NCI-H1048 (cell line): ENCODE measurements at places on chromosomes 11 and 22.

GRCh38 chr11:8283465-8284230 is 20.0 kb upstream of the LMO1 start:
- no peak for DNase-seq

GRCh38 chr11:125662689-125663088 is 18.0 kb downstream of the ACRV1 start:
- no peak for DNase-seq

DNA sequence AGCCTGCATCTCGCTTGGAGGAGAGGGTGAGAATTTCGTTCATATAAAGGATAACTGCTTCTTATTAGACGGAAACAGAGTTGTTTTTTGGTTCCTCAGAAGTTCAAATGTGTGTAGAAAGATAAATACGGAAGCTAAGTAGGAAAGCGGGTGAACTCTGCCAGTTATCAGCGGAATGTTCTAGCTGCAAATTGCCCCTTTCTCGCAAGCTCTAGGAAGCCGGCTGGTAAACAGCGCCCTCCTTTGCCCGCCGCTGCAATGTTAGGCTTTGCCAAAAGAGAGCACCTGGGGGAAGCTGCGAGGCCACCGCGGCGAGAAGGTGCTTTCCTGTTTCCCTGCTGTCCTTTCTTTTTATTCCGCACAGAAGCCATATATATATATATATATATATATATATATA is 67.0 kb downstream of the IGLL5 start:
- DNase-seq, result no peak

DNA sequence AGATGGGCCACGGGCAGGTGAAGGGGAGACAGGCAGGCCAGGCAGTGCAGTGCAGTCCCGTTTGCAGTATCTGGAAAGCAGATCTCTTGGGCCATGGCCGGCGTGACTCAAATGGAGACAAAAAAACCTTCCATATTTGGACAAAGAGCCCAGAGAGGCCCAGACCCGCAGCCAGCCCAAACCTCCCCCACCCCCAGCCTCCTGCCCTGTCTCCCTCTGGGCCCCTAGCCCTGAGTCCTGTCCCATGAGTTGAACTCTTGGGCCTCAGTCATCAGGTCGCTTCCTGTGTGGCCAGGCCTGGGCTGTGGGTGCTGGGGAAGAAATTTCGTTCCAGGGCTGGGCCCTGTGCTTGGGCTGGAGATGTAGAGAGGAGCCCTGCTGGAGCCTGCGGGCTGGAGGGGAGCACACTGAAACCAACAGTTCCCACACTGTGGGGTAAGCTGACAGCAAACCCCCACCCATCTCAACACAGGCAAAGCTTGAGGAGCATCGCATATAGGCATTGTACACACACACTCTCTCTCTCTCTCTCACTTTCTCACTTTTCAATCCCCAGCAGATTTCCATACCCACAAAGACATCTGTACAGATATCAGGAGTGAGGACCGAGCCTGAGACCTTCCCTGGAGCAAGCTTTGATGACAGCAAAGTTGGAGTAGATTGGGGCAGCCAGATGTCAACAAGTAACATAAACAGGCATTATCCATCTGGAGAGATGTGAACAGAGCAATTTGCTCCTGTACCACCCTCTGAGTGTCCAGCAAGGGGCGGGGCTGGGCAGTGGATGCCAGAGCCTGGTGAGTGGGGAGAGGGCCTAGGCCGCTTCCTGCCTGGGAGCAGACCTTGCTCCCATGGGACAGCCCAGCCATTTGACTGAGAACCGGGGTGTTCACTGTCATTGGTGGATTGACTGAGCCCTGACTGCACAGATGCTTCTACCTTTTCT is 17.2 kb downstream of the ARHGEF17 start:
- DNase-seq, result no peak

DNA sequence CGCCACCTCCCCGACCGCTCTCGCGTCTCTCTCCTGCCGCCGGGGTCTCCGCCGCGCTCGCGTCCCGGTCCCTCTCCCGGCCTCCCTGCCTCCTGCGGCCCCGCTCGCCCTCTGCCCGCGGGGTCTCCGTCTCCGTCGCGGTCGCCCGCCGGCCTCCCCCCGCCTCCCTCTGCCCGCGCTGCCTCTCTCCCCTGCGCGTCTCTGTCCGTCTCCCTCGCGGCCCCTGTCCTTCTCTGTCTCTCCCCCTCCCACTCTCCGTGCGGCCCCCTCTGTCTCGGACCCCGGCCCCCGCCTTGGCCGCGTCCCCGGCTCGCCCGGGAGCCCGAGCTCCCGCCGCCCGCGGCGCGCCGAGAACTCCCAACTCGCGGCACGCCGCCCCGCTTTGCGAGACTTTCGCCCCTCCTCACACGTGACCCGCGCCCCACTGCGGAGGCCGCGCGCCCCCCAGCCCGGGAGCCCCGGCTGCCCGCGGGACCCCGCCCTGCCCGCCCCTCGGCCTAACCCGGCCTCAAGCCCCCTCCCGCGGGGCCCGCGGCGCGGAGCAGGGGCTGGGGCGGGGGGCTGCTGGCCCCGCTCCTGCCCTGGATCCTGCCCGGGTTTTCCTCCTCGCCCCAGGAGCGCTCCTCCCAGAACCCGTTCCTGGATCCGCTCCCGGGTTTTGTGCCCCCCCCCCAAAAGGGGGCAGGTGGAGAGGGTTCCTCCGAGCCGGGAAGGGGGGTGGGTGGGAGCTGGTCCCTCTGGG is 702 bp upstream of the KCNJ4 start:
- DNase-seq, result no peak

DNA sequence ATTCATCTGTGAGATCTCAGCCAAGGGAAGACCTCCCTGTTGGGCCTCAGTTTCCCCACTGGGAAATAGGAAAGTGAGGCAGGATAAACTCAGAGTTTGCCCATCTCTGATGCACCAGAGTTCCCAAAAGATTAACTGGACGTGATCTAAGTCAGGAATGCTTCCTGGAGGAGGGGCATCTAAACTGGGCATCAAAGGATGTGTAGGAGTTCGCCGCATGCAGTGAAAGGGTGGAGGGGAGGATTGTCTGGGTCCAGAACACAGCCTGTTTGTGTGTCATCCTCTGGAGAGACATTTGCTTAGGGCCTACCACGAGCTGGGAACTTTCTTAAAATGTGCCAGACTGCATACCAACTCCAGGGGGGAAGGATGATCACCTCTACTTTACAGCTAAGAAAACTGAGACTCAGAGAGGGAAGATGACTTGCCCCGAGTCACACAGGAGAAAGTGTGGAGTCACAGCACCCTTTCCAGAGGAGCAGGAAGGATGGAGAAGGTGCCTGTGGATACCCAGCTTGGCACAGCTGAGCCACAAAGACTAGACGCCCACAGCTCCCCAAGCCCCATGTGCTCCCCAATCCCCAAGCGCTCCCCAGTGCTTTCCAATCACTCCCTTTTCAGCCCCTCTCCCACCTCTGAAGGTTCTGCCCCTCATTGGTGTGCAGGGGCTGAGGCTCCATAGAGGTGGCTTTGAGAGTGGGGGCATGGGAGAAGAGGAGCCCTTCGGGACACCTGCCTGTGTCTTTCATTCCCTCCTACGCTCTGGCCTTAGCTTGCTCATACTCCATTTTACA is 50.1 kb downstream of the MN1 start:
- DNase-seq, result no peak

- DNase-seq, result no peak
Observed at GRCh38 chr11:36354221-36355003, 58.3 kb downstream of the PRR5L start.

GRCh38 chr22:22721681-22722354 is 77.4 kb downstream of the GGTLC2 start:
- no peak for DNase-seq

- no peak for DNase-seq
Observed at GRCh38 chr11:121426476-121427399, 25.4 kb upstream of the SORL1 start.

DNA sequence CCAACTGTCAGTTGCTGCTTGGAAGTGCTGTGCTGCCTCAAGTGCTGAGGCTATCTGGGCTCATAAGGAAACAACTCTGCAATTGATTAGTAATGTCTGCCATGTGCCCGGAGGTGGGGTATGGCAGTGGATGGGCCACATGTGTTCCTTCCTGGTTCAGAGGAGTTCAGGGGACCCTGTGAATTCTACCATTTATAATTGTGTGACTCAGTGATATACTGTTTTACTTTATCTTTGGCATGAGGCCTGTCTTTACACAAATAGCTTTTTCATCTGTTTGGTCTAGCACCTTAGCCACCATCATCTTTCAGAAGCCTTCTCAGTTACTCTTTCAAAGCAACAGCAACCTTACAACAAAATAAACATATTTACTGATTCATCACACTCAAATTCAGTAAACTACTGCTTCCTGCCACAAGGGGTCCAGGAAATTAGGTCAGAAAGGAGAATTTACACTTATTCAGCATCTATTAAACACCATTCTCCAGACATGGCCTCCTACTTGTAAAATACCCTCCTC is 20.9 kb downstream of the DKK3 start:
- no peak for DNase-seq

DNA sequence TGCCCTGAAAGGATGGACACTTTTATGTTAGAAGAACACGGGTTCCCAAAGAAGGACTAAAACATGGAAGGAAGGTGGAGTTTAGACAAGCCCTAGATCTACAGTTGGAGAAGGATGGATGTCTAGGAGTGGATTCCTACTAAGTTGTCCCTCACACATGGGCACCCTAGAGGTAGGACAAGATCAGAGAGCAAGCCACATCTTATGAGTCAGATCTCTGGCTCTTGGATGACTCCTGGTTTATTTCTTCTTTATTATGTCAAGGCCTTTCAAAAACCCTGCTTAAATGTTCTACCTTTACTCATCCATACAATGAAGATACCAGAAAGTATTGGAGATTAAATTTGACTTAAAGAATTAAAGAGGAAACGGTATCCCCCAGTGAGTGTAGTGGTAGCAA is 34.4 kb downstream of the PRCP start:
- no peak for DNase-seq

DNA sequence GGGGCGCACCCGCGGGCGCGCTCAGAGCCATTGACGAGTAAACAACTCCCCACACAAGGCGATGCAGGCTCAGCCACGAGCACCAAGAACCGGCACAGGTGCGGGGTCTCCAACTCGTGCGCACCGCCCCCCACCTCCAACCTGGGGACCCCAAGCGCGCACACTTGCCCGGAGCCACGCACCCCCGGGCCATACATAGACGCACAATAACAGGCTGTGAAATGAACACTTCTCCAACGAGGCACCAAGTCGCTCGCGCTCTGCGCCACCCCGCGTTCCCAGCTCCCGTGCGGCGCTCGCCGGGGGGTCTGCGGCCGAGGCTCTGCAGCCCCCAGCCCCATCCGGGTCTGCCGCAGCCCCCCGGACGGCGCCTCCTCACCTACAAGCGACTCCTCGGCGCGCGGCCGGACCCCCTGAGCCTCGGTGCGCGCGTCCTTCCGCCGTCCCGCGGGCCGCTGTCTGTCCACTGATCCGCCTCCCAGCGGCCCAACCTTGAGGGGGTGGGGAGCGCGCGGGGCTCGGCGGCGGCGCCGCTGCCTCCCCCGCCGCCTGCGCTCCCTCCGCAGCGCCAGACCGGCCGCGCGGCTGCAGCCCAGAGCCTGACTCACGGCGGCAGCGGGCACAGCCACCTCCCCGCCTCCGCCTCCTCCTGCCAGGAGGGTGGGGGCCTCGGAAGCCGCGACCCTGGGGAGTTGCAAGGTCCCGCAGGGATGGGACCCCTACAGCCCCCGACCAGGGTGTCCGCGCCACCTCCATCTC is 1.6 kb downstream of the IFITM10 start:
- DNase-seq, result no peak

- DNase-seq, result no peak
Observed at GRCh38 chr11:94705891-94706615, 62.1 kb upstream of the AMOTL1 start.

DNA sequence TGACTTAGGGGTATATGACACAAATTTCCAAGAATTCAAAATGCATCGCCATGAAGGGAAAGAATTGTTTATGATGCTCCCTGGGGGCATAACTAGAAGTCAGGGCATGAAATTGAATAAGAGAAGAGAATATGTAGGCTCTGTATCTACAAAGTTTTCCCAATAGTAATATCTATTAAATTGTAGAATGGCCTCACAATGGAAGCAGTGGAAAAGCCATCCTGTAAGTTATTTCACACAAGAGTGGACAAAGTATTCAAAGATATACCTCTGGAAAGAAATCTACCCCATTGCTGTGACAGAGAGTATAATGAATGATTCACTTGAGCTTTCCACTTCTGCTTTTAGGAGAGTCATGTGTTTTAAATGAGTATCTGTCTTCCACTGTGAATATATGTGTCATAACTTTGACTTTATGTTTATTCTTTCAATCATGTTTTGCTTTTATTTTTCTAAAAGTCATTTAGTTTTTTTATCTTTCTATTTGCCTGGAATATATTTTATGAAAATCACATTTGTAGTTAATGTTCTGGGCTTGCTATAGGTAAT is 65.7 kb upstream of the DDI1 start:
- DNase-seq, result no peak

- DNase-seq, result no peak
Observed at GRCh38 chr11:130947481-130947880, 31.2 kb upstream of the SNX19 start.

- DNase-seq, result no peak
Observed at GRCh38 chr11:76279646-76280045, 73.3 kb upstream of the WNT11 start.

DNA sequence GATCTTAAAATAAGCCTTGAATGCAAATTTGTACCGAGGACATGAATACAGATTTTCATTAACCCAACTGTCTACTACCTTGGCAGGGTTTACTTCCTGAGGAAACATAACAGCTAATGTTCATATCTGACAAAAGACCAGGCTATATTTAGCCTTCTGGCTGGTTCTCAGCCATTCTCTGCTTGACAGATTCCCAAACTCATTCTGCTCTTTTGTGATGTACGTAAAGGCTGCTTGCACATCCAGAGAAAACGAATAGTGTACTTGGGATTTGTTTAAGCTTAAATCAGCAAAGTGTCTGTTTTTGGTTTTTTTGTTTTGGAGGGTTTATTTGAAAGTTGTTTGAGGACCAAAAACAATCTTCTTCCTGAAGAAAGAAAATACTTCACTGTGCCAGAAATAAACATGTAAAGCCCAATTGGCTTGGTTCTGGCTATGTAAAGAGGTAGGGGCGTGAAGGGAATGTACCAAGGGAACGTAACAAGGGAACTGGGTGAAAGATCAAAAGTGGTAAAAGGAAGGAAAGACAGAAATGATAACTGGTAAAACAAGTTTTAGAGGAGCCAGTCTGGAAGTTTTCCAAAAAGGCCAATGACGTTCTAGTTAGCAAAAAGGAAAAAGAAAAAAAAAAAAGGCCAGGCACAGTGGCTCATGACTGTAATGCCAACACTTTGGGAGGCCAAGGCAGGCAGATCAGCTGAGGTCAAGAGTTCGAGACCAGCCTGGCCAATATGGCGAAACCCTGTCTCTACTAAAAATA is 21.4 kb upstream of the CRTAM start:
- peak; percentile 22 for DNase-seq

- DNase-seq, result no peak
Observed at GRCh38 chr11:47225552-47226400, 11.0 kb downstream of the DDB2 start.
